Mesothelial cell of epicardium (in vitro differentiated cells): ENCODE measurements at places on chromosomes 16 and 17. TPM values are rescaled to one million over a fixed set of nuclear protein-coding genes. Genes with fewer than 3 reads are reported as not detected.
A peak's percentile ranks its signal among the peaks of the same experiment; 100 is the strongest.

CAPNS2 gene
- 2.2 to 2.8 TPM (median 2.5 TPM) in 3 replicates for total RNA-seq

LGALS9B gene
- not detected in 3 replicates for total RNA-seq

RNF222 gene
- total RNA-seq = not detected in 3 replicates

AP1G1 gene
- total RNA-seq = 103 to 109 TPM (median 108 TPM) in 3 replicates

KRT27 gene
- total RNA-seq = not detected in 3 replicates

ABCC12 gene
- not detected in 3 replicates for total RNA-seq

MT1A gene
- not detected in 3 replicates for total RNA-seq

SLX4 gene
- 11.0 to 12.0 TPM (median 11.1 TPM) in 3 replicates for total RNA-seq

DNA sequence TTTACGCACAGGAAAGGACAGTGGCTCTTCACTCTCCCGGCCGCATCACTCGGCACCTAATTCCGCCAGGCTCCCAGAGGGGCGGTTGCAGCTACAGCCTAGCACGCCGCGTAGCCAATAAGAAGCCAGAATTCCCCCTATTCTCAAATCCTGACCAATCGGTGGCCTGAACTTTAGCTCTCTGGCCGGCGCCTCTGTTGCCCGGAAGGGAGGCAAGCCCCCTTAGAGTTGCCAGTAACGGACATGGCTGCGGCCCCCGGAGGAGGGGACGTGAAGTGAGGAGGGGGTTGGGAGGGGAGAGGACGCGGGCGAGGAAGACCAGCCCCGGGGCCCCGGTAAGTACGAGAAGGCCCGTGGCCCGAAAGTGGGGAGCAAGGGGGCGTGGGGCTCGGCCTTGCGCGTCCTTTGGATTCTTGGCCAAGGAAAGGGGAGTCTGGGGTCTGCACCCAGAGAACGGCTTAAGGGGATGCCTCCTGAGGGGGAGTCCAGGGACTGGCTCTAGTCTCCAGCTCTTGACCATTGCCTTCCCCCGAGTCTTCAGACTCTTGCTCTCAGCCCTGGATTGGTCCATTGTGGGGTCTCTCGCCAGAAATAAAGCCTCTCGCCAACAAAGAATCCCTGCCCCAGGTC lies at the start of gene TMEM94:
TMEM94 (plus strand) TSS at position 219 of the 630 bp plus-strand sequence. CDS start 15,271 bp downstream, outside the sequence.
- DNase-seq = peak; percentile 88

DNA sequence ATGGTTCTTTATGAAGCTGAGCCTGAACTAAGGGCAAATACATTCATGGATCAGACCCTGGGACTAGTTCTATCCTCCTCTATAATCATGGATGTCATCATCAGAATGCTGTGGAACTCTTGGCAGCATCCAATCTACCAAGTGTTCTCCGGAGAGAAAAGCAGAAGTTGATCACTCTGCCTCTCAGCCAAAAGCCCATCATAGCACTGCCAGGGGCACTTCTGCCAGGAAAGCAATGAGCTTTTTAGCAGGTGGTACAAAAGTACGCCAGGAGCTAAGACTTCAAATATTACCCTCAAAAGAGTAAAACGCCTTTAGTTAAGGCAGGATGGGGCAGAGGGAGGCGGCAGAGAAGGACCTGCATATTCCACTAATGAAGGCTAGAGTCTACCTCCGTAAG lies 279.0 kb downstream of the SLC39A11 start:
- DNase-seq = no peak

DNA sequence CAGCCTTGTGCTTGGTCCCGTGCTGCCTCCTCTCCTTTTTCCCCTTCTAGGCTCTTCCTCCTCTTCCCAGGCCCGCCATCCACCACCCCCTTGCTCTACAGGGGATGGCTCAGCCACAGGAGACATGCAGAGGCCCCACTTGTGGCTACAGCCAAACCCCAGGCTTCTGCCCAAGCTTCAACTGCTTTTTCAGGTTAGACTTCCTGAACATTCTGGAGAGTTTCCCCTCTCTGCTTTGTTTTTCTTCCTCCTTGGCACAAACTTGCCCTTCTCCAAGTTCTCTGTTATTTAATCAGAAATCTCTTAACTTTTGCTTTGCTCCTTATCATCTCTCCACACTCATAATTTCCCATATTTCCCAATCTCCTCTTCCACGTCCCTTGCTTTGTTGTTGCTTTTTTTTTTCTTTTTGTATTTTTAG lies 18.3 kb upstream of the HAS3 start:
- DNase-seq = no peak

DNA sequence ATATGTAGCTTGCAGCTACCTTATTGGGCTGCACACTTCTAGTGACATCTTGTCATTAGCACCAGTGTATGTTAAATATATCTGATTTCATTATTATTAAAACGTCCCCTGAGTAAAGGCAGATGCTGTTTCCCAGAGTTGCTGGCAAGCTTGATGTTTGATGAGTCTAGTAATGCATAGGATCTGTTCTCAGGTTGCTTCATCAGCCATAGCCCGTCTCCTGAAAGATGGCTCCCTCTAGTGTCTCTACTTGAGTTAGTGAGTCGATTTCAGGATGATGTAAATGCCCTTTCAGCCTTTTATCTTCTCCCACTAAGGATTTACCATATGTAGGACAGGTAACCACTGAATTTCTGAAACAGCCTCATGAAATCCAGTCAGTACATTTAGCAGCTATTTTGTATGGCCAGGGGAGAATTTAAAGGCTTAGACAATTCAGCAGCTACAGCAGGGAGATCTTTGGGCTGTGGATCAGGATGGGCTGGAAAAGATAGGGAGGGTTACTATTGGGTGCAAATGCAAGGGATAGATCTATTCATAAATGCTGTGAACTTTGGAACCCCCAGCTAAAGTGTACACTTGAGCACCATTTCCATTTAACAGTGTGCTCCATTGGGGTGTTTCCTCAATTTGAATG lies 376.3 kb downstream of the CNTNAP4 start:
- DNase-seq = no peak

GRCh38 chr17:7835814-7836595 lies 2.0 kb downstream of the KDM6B start:
- DNase-seq = peak; percentile 68

DNA sequence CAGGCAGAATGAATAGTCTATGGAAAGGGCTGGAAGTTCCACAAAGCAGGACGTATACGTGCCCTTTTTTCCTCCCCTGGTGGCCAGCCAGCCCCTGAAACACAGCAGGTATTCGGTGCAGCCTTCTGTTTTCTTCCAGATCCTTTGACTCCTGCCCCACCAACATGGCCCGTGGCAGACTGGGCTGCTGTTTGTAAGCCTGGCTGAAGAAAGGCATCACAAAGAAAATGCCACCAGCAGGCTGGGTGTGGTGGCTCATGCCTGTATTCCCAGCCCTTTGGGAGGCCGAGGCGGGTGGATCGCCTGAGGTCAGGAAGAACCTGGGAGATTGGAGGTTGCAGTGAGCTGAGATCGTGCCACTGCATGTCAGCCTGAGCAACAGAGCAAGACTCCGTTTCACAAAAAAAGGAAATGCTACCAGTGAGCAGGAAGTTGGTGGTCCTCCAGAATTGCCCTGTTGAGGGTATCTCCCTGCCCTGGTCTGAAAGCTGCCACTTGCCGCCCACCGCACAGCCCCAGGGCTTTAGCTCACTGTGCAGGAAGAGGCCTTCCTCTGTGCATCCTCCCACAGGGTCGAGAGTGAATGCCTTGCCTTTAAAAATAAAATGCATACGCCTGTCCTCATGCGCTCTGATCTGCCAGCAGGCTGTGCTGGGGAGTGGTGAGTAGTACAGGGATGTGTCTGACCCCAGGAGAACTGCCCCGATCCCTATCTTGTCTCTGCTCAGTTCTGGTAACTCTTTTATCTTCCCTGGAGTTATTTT lies 587.7 kb downstream of the MAF start:
- no peak for DNase-seq

- DNase-seq = no peak
These were observed 329 bp downstream of the KPNB1 start for GRCh38 chr17:47649972-47650524.

- peak; percentile 31 for DNase-seq
These were observed 27.2 kb upstream of the BEAN1 start for GRCh38 chr16:66399930-66400329.

DNA sequence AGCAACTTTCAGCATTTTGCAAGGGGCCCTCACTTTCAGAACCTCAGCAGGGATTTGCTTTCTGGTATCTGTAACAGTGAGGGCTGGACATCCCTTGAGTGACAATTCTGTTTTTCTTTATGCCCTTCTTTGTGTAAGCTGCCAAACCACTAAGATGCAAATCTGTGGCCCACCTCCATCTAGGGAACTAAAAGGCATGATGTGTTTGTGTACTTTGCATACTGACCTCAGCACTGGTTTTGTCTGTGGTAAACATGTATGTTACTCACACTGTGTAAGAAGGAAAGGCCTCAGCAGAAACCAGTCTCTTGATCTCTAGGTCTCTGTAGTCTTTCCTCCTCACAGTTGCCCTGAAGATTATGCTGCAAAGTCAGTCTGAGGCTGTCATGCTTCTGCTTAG lies 396.6 kb upstream of the DYNLRB2 start:
- DNase-seq = no peak

- no peak for DNase-seq
These were observed 198.1 kb downstream of the ENGASE start for GRCh38 chr17:79272666-79273219.

GRCh38 chr16:20750558-20750957 lies 8.9 kb upstream of the THUMPD1 start:
- no peak for DNase-seq

GRCh38 chr16:50646345-50646744 lies 34.8 kb downstream of the SNX20 start:
- no peak for DNase-seq

DNA sequence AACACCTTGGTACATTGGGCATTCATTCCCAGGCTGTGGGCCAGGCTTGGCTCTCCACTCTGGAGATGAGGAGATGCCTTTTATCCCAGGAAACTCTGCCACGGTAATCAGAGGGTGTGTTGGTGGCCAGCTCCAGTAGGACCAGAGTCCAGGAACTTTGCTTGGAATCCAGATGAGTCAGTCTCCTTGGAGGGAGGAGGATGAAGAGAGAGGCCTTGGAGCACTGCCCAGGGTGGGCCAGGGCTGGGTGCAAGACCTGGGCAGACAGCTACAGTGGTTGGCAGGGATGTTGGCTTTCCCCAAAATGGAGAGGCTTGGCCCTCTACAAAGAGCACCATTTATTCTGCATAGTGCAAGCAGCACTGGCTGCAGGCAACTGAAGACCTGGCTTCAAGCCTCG lies 209.0 kb downstream of the RGS9 start:
- no peak for DNase-seq
